Posterior cingulate gyrus (tissue), 11 donors: ENCODE measurements at places on chromosomes 3 and 15.

DNA sequence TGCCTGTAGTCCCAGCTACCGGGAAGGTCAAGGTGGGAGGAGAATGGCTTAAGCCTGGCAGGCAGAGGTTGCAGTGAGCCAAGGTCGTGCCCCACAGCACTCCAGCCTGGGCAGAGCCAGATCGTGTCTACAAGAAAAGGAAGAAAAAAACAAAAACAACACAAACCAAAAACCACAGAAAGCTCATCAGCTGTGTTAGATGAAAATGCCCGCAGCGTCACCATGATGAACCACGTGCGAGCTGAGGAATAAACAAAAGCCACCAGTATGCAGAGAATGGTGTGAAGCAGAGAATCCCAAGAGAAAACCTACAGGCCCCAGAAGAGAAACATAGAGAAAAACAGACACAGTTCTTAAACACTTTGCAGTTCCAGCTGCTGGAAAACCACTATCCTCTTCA lies 19.7 kb upstream of the TM4SF19 start:
- DNase-seq = no peak

DNA sequence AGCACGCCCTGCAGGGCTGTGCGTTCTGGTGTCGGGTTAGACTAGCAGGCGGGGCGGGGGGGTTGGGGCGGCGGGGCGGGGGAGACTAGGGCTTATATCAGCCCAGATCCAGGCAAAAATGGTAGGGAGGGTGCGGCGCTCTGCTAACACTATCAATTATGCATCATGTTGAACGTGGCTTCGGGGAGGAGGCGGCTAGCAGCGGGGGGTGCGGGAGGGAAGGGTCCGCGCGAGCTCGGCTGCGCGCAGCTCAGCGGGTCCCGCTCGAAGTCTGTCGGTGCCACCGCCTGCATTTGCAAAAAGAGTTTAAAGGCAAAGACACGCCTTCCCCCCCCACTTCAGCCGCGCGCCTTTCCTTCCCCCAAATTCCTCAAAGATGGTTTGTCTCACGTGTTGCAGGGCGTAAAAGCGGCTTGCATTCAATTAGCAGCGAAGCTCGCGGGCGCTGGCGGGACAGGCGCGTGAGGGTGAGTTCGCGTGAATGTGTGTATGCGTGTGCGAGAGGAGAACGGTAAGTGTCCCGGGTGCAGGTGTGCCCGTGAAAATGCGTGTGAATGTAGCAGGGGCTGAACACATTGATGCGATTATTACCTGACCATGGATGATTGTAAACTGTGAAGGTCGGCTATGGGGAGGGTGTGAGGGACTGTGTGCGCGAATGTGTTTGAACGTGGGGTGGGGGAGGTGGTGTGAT lies at the start of gene ISLR2:
Gene ISLR2 (plus strand): TSS at position 432 of the 694 bp plus-strand sequence. CDS start 2,169 bp downstream, outside the sequence.
- DNase-seq = peak; percentile 80

DNA sequence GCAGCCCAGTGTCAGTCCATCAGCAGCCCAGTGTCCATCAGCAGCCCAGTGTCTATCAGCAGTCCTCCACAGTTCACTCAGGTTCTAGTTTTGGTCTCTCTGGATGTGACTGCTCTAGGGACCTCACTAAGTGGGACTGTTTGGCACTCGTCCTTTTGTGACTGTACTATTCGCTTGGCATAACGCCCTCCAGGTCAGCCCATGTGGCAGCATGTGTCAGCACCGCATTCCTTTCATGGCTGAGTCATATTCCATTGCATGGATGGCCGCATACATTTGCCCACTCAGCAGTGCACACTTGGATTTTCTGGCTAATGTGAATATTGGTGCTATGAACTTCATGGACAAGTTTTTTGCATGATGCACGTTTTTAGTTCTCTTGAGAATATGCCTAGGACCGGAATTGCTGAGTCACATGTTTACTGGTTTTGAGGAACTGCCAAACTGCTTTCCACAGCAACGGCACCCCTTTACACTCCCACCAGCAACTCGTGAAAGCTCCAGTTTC lies 16.4 kb downstream of the CHST13 start:
- DNase-seq = peak; percentile 25

DNA sequence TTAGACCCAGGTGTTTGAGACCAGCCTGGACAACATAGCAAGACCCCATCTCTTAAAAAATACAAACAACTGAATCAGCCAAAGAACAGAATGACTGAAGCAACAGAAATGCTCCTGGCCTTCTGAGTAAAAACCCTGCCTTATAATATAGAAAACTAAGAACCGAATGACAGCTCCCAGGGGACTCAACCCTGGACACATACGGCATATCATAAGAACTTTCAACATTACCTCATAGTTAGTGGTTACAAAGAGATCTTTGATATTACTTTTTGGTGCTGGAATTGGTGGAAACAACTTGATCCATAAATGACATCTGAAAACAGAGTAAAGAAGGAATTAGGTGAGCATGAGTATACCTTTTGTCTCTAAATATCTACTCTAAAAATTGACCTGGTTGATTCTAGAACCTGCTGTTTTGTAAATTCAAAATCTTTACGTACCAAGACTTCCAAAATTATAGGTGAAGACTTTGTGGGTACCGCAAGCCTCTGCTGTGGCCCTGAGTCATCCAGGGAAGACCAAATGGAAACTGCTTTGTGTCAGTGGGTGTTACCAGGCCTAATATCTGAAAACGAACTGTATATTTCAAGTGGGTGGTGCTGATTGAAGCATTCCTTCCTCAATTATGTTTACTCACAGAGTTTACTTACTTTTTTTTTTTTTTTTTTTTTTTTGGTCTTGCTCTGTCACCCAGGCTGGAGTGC lies 35.5 kb downstream of the IL5RA start:
- no peak for DNase-seq

DNA sequence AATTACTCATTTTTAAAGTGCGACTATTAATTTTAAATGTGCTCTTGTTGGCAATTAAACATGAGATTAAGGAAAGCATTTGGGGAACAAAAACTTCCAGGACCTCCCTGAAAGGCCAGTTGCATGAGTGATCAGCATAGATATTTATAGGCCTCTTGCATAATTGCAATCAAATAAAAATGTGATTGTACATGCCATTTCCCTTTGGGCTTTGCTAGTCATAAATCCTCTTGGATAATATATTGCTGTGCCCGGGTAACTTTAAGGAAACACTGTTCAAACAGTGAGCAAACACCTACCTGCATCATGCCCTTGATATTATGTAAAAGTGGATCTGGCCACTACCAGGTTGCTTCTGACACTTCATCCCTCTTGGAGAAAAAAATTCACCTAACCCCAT lies 239.1 kb downstream of the MCTP2 start:
- no peak for DNase-seq

GRCh38 chr3:107578091-107578490 lies 55.3 kb downstream of the BBX start:
- DNase-seq = no peak

DNA sequence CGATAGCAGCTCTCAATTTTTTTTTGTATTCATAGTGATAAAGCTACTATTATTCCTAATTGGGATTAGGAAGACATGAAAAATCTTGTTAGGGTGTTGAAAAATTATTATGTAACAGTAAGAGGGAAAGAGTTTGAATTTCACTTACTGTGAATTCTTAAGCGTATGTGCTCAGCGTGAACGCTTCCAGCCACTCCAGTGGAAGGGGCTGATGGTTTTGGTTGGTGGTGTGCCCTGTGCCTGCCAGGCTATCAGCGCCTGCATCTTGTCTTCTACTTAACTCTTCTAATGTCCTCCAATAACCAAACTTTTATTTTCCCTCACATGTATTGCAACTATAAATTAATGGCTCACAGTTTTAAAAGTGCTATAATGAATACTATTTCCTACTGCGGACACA lies 22.5 kb downstream of the CDIN1 start:
- DNase-seq = no peak

GRCh38 chr15:39427705-39428104 lies 153.2 kb upstream of the THBS1 start:
- DNase-seq = no peak

DNA sequence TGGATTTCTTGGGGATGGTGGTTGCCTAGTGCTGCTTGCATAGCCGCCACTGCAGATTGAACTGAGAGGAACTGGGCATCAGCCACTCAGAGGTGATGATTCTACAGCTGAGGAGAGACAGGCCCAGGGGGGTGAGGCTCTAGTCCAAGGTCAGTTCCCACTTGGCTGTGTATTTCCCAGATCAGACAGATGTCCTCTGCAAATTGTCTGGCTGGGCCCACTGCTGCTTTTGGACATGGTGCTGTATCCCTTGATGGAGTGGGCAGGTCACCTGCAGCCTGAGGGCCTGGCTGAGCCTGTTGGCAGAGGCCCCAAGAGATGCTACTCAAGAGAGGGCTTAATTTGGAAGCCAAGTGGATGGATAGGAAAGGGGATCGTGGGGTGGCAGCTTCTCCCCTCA lies 124.5 kb upstream of the CTDSPL start:
- DNase-seq = no peak

DNA sequence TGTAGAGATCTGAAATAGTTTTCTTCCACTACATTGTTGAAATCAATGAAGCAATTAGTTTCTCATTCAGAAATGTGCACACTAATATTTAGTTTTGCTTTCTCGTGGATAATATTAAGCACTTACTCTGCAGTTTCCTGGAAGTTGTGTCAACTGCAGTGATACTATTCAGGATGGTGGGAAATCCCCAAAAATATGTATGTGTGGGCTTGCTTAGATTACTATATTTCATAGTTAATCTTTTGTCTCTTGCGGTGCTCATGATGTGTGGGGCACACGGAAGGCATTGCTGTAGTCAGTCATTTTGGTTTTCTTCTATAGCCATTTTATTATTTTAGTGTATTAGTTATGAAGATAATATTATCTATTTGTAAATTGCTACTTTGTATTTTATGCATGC lies 19.7 kb downstream of the RAB11A start:
- no peak for DNase-seq

- DNase-seq = peak; percentile 69
Measured at GRCh38 chr3:42739401-42740158, 33.5 kb downstream of the CCDC13 start.

GRCh38 chr3:152176241-152176640 lies 92.5 kb upstream of the MBNL1 start:
- DNase-seq = no peak

- DNase-seq = no peak
Measured at GRCh38 chr3:196192036-196192523, 19.1 kb downstream of the ZDHHC19 start.

DNA sequence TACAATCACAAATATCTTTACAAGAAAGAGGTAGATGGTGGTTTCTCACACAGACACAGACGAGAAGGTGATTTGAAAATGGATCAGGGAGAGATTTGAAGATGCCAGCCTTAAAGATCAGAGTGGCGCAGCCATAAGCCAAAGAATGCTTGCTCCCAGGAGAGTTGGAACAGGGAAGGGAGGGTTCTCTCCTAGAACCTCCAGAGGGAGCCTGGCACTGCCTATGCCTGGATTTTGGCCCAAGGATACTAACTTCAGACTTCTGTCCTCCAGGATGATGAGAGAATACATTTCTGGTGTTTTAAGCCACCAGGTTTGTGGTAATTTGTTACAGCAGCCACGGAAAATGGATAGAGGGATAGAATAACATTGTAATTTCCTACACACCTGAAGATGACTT lies 279.1 kb downstream of the FAM43A start:
- no peak for DNase-seq

DNA sequence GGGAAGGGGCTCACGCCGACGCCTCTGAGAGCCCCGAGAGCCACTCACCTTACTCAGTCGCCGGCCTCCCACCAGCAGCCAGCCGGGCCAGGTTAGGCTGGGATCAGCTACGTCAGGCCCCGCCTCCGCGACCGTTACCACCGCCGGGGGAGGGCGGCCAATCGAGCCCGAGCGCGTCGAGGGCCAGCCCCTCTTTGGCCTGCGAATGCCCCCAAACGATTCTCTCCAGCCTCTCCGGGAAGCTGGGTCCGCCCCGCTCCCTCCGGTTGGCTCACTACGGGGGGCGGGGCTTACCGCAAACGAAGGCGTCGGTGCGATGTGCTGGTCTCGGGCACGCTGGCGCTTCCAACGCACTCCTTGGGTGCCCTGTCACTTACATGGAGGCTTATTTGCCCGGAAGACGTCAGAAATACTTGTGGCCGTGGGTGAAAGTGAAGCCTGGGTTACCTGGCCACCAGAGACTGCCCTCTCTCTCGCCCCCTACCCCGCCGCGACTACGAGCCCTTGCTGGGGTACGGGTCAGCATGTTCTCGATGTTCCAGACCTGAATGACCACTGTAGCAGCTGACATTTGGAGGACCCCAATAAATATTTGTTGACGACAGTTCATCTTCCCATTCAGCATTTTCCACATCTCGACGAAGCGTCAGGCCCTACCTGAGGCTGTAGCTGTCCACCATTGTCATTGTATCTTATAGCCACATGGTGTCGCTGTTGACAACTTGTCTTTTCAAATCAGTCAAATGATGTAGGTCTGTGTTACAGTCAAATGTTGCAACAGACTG lies at the start of gene CEP70:
Gene CEP70 (minus strand): TSS at position 111 of the 785 bp plus-strand sequence. CDS start 21,333 bp downstream, outside the sequence.
- peak; percentile 96 for DNase-seq

- no peak for DNase-seq
Measured at GRCh38 chr15:99508311-99508645, 57.5 kb upstream of the MEF2A start.

DNA sequence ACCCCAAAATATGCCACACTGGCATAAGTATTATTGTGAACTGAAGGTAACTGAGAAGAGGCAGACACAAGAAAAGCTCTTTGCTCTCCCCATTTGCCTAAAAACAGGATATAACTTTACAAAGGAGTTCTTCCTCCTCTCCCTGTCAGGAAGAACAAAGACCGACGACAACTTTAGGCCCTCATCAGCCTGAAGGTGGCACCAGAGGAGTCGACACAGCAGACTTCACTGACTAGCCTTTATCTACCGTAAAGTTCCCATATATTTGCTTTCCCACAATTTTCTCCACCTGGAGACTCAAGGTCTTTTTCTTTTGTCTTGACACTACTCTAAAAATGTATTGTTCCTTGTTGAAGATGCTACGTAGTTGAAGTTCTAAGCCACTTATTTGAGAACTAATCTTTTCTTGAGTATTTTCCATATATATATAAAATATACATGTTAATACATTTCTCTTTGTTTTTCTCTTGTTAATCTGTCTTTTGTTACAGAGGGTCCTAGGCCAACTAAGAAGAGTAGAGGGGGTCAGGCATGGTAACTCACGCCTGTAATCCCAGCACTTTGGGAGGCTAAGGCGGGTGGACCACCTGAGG lies 16.2 kb upstream of the XIRP1 start:
- no peak for DNase-seq
